Muscle of leg (tissue), 16 donors: ENCODE measurements at places on chromosomes 6 and 20. TPM values are rescaled to one million over a fixed set of nuclear protein-coding genes. Genes with fewer than 3 reads are reported as not detected.

The C4B gene
- 15.6 TPM for total RNA-seq

The SLCO4A1 gene
- 0.53 TPM for total RNA-seq

The ENPP5 gene
- total RNA-seq = 4.7 TPM

The TREML1 gene
- total RNA-seq = 0.18 TPM

The ETV7 gene
- total RNA-seq = 0.04 TPM

The SLC17A1 gene
- not detected for total RNA-seq

The PI3 gene
- total RNA-seq = not detected

The EMILIN3 gene
- 46.1 TPM for total RNA-seq

The HSP90AB1 gene
- 1,001 TPM for total RNA-seq

The TRIM38 gene
- total RNA-seq = 4.8 TPM

The TBCC gene
- 27.0 TPM for total RNA-seq

- no peak for DNase-seq
Observed at GRCh38 chr6:84432619-84433018, 205.2 kb upstream of the CEP162 start.

GRCh38 chr6:42520786-42521607 lies 42.8 kb upstream of the UBR2 start:
- DNase-seq = no peak

GRCh38 chr6:21431526-21431925 lies 162.0 kb upstream of the SOX4 start:
- DNase-seq = no peak

- DNase-seq = no peak
Observed at GRCh38 chr20:63428906-63429575, 43.4 kb downstream of the KCNQ2 start.

DNA sequence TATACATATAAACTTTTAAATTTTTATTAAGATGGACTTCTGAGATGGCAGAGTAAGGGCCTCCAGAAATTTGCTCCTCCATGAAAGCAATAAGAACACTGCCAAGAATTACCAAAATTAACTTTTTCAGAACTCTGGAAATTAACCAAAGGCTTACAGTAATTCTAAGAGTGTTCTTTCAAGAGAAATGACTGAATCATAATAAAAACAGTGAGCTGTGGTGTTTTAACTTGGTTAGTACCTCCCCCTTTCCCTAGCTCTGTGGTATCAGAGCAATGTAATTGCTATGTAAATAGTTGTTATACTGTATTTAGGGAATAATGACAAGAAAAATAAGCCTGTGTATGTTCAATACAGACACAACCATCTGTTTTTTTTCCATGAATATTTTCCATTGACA lies 19.0 kb downstream of the HECA start:
- DNase-seq = no peak

GRCh38 chr20:51050531-51051075 lies 27.7 kb upstream of the KCNG1 start:
- DNase-seq = no peak

DNA sequence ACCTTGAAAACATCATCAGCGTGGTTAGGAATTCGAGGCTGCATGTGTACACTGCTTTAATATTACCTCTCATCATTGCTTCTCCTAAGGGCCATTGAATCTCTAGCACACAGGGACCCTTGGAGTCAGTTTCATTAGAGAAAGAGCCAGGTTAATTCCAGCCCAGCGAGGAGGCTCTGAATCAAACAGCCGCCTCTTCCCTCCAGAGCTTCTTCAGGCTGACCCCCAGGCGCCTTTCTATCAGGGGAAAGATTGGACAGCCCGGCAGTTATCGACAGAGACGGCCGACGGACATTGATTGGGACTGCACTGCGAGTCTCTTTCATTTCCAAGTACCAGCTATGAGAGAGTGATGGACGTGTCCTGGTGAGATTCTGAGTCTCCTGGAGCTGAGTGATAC lies 159.2 kb downstream of the ANKRD60 start:
- DNase-seq = no peak

DNA sequence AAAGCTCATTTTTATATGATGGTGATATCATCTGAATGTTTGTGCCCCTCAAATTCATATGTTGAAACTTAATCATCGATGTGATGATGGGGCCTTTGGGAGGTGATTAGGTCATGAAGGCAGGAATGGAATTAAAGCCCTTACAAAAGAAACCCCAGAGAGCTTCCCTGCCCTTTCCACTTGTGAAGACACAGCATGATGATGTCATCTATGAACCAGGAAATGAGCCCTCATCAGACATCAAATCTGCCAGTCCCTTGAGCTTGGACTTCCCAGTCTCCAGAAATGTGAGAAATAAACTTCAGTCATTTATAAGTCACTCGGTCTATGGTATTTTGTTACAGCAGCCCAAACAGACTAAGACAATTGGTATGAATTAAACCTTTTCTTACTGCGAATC lies 153.1 kb downstream of the MYB start:
- DNase-seq = no peak

DNA sequence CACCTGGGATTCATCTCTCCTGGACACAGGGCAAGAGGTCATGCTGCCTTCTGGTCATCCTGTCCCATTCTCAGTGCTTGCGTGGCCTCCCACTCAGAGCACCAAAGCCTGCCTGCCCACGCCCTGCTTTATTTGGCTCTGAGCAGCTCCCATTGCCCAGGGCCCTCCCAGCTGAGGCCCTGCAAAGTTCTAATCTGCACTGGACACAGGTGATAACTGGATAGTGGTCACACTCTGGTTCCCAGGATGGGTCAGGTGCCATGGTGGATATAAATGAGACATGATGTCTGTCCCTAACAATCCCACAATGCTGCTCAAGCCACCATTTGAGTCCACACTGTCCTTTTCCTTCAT lies 39.5 kb downstream of the CPXM1 start:
- no peak for DNase-seq

GRCh38 chr6:158514176-158514575 lies 45.7 kb upstream of the TMEM181 start:
- DNase-seq = no peak

DNA sequence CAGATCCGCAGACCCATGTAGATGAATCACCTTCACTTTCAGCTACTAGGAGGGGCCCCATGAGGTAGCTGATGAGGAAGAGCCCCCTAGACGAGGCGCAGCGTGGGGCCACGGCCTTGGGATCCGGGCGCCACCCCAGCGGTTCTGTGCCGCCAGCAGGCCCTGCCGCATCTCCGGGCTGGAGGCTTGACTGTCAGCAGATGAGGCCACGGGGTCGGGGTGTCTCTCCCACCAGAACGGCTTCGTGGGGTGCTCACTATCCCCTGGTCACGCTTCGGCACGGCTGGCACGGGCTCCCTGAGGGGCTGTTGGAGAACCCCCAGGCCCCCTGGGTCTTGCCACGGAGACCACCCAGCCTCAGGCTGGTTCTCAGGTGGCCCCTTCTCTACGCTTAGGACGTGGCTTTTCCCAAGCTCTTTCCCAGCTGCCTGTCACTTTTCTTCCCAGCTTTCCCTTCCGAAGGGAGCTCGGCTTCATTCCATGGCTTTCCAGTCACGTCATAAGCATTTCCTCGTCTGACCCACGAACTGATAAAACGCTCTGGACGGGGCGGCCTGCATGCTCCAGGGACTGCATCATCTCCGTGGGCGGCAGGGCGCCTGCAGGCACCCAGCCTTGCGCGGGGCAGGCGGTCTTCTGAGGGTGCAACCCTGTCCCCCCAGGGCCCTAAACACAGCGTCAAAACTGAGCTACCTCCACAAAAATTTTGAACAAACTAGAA lies 85.9 kb downstream of the THBS2 start:
- peak; percentile 46 for DNase-seq
